Smooth muscle cell of the brain vasculature (primary cell): ENCODE measurements at places on chromosomes 5 and 9.

- no peak for DNase-seq
Measured at GRCh38 chr5:172769616-172770373, 1.2 kb downstream of the DUSP1 start.

- DNase-seq: no peak
Measured at GRCh38 chr9:880725-881124, 39.2 kb downstream of the DMRT1 start.

GRCh38 chr5:126801992-126802294, 25.0 kb downstream of the LMNB1 start:
- DNase-seq: no peak

- DNase-seq: no peak
Measured at GRCh38 chr9:107737987-107738743, 248.6 kb upstream of the KLF4 start.

DNA sequence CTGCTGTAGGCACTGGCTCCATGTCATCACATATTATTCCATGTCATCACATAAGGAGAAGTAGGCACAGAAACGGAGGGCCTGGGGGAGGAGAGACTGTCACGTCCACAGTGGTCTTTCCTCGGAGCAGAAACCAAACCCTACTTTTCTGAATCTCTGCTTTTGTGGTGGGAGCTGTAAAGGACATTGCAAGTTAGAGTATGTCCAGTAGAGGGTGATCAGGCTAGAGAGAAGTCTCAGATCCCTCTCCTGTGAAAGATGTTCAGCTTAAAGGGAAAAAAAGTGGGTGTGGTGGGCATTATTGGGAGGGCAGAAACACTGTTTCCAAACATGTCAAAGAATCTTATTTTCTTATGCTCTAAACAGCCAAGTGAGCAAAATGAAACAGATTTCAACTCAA, 19.4 kb upstream of the FBP2 start:
- DNase-seq: no peak

- no peak for DNase-seq
Measured at GRCh38 chr5:160547061-160547460, 125.4 kb downstream of the PTTG1 start.

DNA sequence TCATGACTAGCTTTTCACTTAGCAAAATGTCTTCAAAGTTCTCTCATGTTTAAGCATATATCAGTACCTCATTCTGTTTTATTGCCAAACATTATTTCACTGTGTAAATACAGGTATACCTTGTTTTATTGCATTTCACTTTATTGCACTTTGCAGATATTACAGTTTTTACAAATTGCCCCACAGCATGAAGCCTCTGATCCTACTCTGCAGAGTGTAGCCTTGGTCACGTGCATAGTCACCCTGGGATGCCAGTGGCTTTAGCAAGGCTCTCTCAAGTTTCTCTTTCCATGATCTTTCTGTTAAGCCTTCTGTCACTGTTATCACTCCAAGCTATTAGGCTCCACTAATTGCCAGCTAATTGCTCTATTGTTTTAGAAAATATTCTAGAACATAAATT, 182.2 kb upstream of the GRIA1 start:
- no peak for DNase-seq

DNA sequence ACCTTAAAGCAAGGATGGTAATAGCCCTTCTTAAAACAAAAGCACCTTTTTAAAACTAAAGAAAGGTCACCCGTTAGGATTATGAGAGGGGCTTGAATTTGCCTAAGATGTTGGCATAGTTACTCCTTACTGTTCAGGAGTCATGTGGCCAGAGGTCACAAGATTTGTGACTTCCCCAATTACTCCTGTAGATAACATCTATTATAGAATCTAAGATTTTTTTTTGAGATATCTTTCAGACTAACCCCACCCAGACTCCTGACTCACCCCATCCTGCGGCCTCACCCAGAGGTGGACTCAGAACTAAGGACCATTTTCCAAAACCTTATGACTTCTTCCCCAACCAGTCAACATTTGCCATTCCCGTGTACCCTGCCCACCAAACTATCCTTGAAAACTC, 2.4 kb downstream of the CD180 start:
- DNase-seq: no peak

DNA sequence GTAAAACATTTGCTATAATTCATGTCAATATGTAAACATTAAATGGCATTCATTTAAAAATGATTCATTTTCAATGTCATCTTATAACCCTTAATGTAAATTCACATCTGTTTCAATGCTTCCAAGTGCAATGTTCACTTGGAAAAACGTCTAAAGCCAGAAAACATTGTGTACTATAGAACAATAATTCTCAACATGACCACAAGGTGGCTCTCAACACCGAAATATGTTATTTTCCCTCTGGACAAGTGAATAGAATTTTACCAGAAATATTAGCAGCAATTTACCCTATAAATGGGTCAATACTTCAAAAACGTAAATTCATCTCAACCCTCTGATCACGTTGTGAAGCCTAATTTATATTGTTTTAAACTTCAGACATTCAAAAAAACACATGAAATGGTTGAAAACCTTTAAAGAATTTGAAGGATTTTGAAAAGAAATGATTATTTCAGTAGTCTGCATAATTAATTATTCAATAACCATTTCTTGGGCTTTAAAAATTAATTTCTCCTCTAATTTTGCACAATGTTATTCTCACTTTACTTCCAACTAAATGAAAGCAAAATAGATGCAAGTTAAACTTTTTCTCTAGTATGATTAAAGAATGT, 11.0 kb downstream of the CDH10 start:
- DNase-seq: no peak

GRCh38 chr5:147223948-147224791, 10.7 kb upstream of the STK32A start:
- DNase-seq: peak; percentile 7

- DNase-seq: no peak
Measured at GRCh38 chr5:121377461-121377860, 474.2 kb upstream of the FTMT start.

DNA sequence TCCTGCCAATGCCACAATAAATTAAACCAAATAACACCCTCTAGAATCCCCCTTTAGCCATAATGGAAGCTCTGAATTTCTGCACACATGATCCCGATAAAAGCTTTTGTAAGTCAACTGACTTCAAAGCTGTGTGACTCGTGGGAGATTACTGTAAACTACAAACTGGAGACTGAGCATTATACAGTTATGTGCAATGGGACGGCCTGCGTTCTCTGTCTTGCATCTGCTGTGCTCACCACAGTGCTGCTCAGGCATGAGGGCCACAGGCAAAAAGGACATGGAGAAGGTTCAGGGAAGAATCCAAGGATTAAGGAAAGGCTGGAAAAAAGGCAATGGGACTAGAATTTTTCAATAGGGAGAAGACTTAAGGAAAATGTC, 184.2 kb downstream of the FANCC start:
- DNase-seq: no peak

DNA sequence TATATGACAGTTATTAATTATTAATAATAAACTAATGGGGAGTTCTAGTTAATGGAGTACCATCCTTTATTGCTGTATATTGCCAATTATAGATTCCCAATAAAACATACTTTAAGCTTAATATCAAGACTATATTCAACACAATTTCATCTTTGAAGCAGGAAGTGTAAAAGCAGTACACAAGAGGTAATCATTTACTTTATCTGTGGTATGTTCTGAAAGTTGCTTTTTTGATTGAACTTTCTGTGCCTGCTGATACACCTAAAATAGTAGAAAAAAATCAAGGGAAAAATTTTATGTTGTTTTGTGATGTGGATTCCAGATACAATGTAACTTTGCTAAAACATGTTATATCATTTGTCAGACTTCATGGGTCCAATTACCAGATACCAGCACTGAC, 58.0 kb downstream of the ACO1 start:
- DNase-seq: no peak

- DNase-seq: no peak
Measured at GRCh38 chr5:1405121-1405520, 40.1 kb downstream of the SLC6A3 start.

DNA sequence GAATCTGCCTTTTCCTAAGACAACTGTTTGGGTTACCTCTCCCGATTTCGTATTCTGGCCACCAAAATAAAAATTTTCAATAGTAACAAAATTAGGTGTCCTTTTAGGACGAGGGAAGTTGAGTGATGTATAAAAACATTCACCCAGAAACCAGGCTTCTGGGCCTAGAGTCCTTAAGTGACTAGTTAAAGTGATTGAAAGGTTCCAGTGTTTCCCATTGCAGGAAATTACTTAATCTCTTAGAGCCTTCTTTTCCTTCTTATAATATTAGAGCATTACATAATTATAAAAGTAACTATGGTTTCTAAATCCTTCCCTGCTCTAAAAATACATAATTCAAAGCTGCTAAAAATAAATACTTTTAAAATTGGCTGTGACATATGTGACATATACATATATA, 7.3 kb downstream of the MCIDAS start:
- DNase-seq: no peak

- no peak for DNase-seq
Measured at GRCh38 chr9:110087605-110088004, 120.4 kb downstream of the C9orf152 start.

DNA sequence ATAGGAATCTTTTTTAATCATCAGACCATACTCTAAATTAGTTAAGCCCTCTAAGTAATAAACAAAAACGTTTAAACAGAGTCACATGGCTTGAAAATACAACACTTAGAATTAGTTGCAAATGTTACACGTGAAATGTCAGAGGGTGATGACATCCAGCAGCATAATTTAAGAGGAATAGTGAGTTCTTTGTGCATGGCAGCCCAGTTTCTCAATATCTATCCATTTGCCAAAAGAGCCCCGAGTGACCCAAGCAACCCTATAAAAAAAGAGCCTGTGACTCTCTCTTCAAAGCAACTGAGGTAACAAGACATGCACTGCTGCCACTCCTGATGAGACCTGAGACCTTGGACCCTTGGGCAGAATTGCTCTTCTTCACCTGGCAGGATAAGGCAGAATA, 96.9 kb upstream of the RASA1 start:
- DNase-seq: no peak

GRCh38 chr5:67363963-67364362, 167.4 kb upstream of the CD180 start:
- no peak for DNase-seq

GRCh38 chr5:179620293-179620692, 3.2 kb downstream of the HNRNPH1 start:
- no peak for DNase-seq

GRCh38 chr9:27699621-27700020, 126.3 kb upstream of the C9orf72 start:
- DNase-seq: no peak

DNA sequence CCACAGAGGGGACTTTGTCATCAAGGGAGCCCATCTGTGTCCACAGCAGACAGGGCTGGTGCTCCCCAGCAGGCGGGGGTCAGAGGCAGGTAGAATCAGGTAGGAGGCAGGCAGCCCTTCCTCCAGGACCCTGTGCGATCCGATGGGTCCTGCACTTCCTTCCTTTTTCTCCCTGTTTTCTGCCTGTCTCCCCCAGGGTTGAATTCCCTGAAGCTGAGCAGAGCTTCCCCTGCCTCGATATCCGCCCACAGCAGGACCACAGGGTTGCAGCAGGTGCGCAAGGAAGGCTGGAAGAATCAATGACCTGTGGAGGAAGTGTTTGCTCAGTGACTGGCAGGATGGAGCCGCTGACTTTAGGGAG, 69.2 kb downstream of the MRPL36 start:
- DNase-seq: no peak

DNA sequence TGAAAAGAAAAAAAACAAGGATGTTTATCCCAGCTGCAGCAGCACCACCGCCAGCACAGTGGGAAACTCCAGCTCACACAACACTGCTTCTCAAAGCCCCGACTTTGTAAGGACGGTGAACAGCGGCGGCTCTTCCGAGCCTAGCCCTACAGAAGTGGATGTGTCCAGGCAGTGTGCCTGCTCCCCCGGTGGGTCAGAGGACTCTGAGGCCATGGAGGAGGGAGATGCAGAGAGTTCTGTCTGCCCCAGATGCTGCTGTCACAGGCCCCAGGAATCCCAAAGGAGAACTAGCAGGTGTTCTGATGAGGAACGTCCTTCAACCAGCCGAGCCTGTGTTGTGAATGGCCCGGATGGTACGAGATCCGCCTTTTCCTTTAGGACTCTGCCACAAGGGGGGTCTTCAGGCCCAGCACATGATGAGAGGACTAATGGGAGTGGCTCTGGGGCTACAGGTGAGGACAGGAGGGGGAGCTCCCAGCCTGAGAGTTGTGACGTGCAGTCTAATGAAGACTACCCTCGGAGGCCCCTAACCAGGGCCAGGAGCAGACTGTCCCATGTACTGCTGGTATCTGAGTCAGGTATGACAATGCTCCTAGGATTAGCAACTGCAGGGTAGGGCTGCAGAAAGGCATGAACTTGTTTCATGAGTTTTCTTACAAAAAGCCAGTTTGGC, 43.7 kb downstream of the FBXO38 start:
- no peak for DNase-seq

DNA sequence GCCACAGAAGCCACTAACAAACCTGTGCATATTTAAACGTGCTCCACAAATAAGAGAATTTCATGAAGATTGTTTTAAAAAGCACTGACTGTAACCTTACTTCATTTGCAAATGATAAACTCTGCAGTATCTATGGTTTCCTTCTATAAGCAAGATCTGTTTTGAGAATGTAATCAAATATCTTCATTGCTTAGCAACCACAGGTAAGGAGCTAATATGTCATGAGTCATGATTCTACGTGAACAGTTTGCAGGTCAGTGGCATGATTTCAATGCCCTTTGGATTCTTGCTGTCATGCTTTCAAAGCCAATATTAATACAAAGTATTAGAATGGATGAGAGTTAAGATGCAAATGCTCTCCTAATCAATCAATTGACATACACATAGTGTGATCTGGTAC, 325.0 kb downstream of the EDIL3 start:
- DNase-seq: no peak

DNA sequence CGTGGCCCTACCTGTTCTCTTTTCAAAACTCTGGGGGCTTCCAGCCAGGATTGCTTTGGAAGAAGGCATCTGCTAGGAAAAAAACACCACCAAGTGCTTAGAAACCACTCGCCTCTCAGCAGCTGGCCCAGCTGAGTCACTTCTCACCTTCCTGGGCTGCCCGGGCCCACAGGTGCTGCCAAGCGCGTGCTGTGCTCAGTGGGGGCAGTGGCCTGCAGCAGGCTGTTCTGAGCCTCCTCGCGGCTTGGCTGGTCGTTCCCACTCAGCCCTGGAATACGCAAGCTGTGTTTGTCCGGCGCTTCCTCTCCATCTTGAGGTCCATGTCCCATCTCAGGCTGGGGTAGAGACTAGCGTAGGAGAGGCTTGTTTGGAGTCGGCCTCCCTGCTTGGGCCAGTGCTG, 102.5 kb upstream of the FCN2 start:
- DNase-seq: no peak

DNA sequence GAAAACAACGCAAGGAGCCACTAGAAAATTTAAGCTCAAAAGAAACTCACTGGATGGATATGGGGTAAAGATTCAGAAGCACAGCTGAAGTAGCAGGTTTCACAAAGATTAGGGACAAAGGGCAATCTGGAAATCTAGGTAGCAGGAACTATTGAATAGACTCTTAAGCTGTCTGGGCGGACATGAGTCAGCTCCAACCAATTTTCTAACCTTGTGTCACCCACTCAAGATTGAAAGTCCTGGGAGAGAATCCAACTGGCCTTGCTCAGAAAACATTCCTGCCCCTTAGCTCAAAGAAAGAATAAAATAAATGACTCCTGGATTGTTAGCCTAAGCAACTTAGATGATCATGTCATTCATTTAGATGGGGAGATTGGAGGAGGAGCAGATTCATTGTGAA, 69.2 kb downstream of the STK32A start:
- DNase-seq: no peak

- DNase-seq: no peak
Measured at GRCh38 chr5:39270225-39270848, 51.0 kb upstream of the FYB1 start.

- no peak for DNase-seq
Measured at GRCh38 chr9:4117835-4118610, 181.8 kb downstream of the GLIS3 start.
